ENCODE measurements at places on chromosomes 12 and 14.

DNA sequence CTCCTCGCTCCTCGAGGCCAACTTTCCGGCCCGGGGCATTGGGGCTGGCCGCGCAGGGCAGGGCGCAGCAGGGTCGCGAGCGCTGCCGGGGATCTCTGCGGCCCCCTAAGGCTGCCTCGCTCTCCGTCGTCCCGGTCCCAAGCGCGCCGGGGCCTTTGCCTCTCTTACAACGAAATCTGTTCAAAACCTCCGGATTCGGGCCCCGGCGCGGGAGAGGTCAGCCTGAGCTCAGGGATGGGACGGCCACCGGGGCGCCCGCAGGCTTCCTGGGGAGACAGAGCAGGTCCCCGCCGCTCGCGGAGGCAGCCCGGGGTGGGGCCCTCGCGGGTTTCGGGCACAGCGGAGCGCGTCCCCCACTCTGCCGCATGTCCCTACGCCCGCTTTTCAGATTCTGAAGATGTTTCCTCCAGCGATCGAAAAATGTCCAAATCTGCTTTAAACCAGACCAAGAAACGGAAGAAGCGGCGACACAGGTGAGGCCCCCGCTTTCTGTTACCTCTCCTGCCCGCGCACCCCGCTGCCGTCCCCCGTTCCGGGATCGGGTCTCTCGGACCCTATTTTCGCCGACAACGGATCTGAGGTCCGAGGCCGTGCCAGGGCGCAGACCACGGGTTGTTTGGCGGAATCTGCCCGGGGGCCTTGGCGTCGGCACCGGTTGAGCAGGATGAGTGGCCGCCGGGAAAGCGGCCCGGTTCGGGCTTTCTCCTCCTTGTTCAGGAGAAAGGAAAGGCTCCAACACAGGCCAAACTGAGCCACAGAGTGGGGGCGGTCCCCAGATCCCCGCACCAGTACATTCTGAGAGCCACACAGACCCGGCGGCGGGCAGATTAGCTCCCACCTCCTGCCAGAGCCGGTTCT lies 1.8 kb downstream of the VSX2 start:
- DNase-seq = peak; percentile 75

DNA sequence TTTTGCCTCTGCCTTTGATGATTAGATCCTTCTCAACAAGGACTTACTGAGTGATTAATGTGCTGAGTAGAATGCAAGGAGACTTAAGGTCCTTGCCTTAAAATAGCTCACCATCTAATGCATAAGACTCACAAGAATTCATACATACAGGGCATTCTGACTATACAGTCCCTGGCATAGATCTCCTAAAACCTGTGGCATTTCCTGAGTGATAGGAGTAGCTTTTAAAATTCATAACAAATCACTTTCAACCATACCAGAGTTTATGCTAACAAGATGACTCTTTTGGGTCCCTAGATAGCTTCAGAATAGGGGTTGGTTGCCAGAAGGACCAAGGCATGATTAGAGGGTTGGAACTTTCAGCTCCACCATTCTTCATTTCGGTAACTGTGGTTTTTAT lies 48.8 kb downstream of the STXBP6 start:
- DNase-seq = no peak

DNA sequence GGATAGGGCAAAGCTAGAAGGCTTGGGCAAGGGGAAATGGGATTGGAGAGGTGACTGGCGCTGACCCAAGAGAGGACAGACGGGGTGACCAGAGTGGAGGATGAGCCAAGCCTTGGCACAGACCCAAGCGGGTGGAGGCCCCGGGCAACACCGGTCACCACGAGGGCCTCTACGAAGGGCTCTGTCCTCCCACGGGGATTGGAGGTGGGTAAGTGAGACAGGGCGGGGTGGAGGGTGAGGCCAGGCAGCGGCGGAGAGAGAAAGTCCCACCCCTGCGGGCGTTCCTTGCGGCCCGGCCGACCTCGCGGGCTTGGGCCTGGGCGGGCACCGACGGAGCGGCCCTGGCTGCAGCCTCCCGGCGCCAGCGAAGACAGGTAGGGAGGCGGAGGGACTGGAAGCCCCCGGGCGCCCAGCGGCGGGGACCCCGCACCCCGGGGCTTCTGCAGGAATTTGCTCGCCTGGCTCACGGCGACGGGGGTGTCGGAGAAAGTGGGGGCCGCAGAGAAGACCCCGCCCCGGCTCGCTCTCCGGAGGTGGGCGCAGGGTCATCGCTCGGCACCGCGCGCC lies at the start of gene PAPLN:
Gene PAPLN (plus strand): TSS at position 288 of the 567 bp plus-strand sequence. CDS start 2,273 bp downstream, outside the sequence.
- peak; percentile 33 for DNase-seq

DNA sequence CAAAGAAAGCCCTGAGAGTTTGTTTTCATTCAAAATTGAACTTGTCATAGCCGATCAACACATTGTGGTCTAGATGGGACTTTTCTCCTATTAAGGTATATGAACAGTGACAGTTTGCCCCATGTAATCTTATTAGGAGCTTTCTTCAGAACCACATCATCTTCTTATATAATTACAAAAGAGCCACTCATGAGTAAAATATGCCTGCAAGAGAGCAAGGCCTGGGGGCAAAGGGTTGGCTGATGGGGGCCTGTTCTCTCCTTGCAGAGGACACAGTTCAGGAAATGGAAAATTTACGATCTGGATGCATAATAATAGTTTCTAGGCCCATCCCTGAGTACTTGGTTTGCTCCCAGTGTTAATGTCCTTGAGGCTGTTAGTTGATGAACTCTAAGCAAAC lies 87.8 kb downstream of the FLRT2 start:
- DNase-seq = peak; percentile 82

DNA sequence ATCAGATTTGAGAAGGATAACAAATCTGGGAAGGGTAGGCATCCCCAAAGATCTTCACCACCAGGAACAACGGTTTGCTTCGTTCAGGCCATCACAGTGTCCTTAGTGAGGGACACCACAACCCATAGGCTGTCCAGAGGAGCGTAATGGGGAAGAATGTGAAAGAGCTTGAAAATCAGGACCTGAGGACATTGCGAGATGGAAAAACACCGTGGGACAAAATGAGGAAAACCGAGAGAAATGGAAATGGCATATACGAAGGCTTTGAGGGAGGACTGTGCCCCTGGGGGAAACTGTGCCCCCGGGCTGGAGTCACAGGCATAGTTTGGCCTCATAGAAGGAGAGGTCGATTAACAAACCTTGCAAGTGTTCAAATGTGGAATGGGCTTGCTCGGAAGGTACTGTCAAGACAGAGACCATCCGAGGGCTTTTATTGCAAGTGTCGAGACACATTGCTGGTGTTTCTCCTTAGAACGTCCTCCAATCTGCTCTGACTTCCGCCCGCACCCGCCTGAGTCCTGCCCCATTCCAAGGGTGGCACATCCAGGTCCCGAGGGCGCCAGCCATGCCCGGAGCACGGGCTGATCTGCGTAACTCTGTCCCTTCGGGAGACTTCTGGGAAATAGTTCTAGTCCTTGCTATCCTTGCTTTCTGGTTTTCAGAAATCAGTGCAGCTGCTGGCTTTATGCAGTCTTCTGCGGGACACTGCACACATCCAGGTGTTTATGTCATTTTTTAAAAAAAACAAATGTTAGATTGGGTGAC lies 885 bp upstream of the PALS1 start:
- no peak for DNase-seq

GRCh38 chr14:103095210-103095778 lies 769 bp downstream of the EXOC3L4 start:
- no peak for DNase-seq
